ENCODE measurements at places on chromosomes 12 and 14.
A peak's percentile ranks its signal among the peaks of the same experiment; 100 is the strongest.

DNA sequence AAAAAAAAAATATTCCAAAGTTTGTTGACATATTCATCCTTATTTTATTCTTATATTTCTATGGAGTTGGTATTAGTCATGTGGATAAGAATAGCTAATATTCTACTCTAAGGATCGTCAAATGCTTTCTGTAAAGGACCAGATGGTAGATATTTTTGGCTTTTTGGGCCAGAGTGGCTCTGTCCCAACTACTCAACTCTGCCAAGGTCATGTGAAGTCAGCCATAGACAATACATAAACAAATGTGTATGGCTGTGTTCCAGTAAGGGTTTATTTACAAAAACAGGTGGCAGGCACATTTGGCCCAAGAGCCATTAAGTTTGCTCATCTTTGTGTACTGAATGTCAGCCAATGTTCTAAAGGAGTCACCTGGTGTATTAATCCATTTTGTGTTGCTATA lies 131.8 kb downstream of the TBX5 start:
- peak; percentile 4 for DNase-seq

- no peak for DNase-seq
These were observed 68.0 kb downstream of the SPTB start for GRCh38 chr14:64811676-64812075.

DNA sequence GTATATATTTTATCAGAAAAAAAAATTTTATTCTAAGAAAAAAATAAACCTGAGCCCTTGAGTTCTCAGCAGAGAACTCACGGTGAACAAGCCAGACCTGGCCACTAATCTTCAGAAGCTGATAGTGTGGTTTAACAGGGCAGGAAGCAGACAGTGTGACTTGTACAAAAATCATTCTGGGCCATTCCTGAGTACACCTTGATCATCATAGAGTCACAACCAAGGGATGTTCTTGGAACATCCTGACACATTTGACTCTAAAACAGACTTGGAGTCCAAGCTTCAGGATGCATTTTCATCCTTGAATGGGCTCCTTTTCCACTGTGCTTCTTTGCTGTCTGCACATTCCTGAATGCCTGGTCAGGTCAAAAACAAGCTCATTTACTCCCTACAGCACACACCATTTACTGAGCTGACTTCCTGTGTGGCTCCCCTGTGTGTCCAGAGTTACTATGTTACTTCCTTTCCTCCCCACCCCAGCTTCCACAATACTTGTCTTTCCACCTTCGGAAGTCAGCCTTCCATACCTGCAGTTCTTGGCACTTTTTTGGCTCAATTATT lies 112.0 kb downstream of the ANO6 start:
- DNase-seq, result no peak

- no peak for DNase-seq
These were observed 96.1 kb downstream of the CRADD start for GRCh38 chr12:93773122-93773871.

DNA sequence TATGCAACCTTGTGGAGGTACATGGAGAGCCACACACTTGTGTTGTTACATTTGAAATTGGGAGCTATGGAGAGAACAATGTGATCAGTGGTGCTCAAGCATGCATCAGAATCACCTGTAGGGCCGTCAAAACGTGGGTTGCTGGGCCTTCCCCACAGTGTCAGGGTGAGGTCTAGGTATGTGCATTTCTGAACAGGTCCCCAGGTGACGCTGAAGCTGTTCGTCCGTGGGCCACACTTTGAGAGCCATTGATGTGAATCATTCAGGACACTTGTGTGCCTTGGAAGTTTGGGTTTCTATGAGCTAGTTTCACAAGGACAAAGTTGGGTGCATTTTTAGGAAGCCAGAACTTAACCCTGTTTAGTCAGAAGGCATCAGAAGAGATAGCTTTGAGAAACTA lies 291.7 kb upstream of the FKBP4 start:
- DNase-seq, result no peak
